EL (cell line): ENCODE measurements at places on chromosomes 3 and 15.

GRCh38 chr15:56759450-56759845, 26.1 kb upstream of the ZNF280D start:
- DNase-seq: peak; percentile 97

GRCh38 chr3:79551997-79552396, 215.8 kb downstream of the ROBO1 start:
- no peak for DNase-seq

GRCh38 chr3:125087768-125088391, 32.1 kb upstream of the HEG1 start:
- DNase-seq: peak; percentile 74

GRCh38 chr3:73379465-73379864, 245.3 kb downstream of the PDZRN3 start:
- no peak for DNase-seq

- DNase-seq: peak; percentile 44
Observed at GRCh38 chr3:14424711-14425580, 22.5 kb downstream of the SLC6A6 start.

GRCh38 chr15:90914305-90915080, 11.4 kb downstream of the MAN2A2 start:
- no peak for DNase-seq

GRCh38 chr3:50453907-50454306, 49.5 kb downstream of the CACNA2D2 start:
- DNase-seq: no peak

DNA sequence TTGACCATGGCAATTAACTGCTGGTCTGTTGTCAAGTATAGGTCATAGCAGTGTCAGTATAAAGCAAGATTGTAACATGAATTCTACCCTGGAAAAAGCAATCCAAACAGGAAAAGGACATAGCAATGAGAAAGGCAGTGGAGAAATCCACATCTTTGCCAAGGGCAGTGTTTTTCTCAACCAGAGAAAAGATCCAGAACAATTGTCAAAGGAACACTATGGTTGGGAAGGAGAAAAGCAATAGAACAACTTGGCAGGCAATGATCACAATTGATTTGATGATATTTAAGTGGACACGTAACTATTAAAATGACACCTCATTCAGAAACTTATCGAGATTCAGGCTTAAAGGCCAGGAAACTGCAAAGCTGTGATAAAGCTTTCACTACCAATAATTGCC, 271.1 kb downstream of the DIPK2A start:
- no peak for DNase-seq

GRCh38 chr15:52180196-52180835, 10.9 kb downstream of the GNB5 start:
- DNase-seq: no peak

- no peak for DNase-seq
Observed at GRCh38 chr3:49911611-49912010, 7.9 kb upstream of the MST1R start.

DNA sequence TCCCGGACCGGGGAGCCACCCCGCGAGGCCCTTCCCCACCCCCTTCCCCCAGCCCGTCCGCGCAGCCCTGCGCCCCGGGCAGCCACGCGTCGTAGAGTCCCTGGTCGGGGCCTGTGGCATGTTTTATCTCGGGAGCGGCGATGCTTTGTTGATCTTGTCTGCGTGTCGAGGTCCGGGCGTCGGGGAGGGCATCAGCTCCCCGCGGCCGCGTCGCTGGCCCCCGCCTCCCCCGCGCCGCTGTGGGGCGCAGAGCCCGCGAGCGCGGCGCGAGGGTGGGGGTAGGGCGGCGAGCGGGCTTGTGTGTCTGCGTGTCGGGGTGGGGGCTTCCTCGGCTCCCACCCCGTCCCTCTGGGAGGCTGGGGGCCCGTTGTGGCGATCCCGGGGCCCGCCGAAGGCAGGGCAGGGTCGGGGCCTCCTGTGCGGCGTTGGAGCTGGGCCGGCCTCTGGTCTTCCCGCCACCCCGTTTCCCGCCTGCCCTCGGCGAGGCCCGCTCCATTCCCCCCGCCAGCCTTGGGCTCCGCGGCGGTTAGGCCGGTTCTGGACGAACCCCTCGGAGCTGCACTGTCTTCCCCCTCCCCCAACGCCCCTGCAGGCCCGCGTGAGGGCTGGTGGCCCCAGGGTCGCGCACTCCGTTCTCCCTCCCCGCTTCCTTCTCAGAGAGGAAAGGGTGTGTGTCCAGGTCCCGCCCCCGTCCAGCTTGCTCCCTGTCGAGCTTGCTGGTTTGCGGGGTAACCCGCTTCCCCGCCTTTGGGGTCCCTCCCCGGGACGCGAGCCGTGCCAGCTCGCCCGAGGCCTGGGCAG, 695 bp downstream of the GMPS start:
- DNase-seq: peak; percentile 64

- no peak for DNase-seq
Observed at GRCh38 chr3:4494895-4495264, 1.7 kb downstream of the ITPR1 start.

- peak; percentile 85 for DNase-seq
Observed at GRCh38 chr3:73419179-73419803, 205.4 kb downstream of the PDZRN3 start.

- DNase-seq: no peak
Observed at GRCh38 chr3:49705390-49705960, 14.0 kb downstream of the AMIGO3 start.

DNA sequence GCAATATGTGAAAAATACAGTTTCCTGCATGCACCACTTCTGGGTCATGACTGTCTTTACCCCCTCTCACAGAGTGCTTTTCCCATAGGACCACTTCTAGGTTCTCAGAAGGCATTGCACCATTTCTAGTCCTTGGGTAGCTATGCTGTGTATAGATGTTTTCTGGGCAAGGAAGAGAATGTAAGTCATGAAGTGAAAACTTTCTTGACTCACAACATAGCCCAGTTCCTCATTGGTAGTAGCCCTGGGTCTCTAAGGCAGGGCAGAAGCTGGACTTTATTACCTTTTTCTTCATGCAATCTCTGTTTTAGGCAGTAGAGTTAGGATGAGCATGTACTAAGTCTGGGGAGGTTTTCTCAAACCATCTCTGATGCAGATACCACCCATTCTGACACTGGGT, 203.1 kb downstream of the EPHB1 start:
- DNase-seq: no peak

GRCh38 chr3:18641916-18642315, 216.8 kb upstream of the SATB1 start:
- DNase-seq: no peak

- no peak for DNase-seq
Observed at GRCh38 chr3:45253316-45253715, 27.2 kb upstream of the TMEM158 start.

DNA sequence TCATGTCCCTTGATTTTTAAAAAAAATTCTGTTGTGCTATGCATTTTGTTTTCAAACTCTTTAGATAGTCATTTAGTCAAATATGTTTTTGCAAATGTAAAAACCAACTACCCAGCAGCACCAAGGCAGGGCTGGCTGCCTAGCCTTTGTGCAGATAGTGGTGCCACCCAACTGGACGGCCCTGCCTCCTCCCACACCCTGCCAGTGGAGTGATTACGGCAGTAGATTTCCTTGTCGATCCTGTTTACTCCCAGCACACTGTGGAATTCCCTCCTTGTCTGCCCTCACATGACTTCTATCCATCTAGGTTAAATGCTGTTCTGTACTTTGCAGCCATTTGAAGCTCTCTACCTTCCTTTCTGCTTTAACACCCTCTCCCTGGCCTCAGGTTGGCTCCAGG, 79.4 kb upstream of the PLXNA1 start:
- no peak for DNase-seq

DNA sequence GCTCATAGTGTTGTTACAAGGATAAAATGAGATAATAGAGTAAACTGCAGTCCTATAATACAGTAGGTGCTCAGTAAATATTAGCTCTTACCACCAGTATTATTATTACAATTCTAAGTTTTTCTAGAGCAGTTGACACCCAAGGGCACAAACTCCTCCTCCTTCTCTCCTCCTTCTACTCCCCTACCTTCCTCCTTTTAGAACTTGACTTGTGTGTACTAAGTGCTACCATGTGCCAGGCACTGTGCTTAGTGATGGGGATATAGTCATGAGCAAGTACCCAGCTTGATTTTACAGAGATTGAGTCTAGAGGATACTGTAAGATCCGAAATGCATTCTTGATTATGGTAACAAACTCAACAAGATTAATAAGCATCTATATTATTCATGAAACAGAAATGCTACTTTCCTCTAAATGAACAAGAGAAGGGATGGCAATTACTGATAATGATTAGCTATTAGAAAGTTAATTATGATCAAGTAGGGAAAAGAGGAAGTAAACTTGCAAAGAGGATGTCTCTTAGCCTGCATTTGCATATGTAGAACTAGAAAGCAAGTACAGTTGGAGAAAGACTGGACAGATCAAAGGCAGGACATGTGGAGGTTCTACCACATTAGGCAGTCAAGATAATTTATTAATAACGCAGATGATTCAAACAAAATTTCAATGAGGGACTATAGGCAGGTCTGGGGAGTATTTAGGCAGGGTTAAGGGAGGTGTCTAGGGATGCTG, 72.3 kb downstream of the CLDN11 start:
- no peak for DNase-seq
